ENCODE measurements at places on chromosomes 5 and 9.

- no peak for DNase-seq
Measured at GRCh38 chr5:115947260-115947659, 15.0 kb upstream of the LVRN start.

GRCh38 chr5:54480296-54480695 is 24.8 kb downstream of the HSPB3 start:
- no peak for DNase-seq

- DNase-seq: no peak
Measured at GRCh38 chr9:89047667-89048066, 56.4 kb downstream of the S1PR3 start.

DNA sequence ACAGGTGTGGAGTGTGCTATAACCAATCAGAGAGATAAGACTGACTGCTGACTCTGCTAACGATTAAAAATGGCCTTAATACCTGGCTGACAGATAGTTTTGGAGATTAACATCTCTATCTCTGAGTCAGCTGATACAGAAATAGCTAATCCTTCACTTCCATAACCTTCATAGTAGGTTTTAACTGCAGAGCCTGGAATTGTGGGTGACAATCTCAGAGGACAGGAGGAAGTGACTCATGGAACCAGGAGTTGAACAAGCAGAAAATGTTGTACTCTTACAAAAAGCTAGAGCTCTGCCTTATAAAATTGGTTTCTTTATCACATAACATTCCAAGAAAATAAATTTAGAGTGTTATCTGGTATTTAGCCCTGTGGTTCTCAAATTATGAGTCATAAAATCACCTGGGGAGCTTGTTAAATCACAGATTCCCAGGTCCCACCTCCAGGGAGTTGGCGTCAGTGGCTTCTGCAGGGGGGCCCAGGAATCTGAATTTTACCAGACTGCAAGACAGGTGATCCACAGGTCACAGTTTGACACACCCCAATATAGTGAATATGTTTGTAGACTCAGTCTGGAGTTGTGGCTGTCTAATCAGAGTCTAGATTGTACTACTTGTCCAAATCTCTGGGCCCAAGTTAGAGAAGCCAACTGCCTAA is 44.4 kb upstream of the AFAP1L1 start:
- no peak for DNase-seq

GRCh38 chr9:72390907-72391306 is 25.9 kb upstream of the ZFAND5 start:
- no peak for DNase-seq

DNA sequence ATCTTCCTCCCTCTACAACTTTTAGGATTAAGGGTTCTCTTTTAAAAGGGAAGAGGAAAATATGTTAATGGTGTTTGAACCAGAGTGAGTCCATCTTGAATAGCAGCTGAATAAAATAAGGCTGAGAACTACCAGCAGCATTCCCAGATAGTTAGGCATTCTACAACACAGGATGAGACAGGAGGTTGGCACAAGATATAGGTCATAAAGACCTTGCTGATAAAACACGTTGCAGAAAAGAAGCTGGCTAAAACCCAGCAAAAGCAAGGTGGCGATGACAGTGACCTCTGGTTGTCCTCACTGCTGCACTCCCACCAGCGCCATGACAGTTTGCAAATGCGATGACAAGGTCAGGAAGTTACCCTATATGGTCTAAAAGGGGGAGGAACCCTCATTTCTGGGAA is 77.8 kb downstream of the PLK2 start:
- DNase-seq: no peak

DNA sequence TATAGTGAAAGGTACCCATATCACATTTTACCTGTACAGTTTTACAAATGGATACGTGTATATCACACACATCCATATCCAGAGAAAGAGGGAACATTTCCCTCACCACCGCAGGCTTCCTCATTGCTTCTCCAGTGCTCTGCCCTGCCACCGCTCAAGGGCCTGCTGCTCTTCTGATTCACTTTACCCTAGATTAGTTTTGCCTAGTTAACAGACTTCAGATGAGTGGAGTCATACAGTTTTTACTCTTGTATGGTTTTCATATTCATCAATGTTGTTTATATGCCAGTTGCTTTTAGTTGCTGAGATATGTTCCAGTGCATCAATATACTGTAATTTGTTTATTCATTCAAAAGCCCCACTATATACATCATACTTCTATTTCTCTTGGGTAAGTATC is 53.9 kb upstream of the POMT1 start:
- DNase-seq: no peak

GRCh38 chr5:127396490-127397155 is 106.0 kb downstream of the MEGF10 start:
- DNase-seq: no peak

DNA sequence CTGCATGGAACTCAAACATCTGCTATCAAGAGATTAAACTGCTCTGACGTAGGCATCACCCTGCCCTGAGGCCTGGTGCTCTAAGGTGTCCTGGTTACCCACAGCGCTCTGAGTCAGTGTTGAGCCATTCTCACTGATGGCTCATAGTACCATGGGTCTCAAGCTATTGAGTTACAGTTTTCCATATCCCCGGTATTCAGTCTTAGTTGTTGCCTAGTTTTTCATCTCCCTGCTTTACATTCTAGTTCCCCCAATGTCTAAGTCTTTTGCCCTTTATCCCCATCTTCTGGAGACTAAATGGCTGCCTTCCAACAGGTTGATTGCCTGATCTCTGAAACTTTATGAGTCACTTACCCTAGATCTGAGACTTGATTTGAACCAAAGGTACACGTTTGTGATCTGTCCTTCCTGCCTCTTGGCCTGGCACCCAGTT is 161.2 kb upstream of the PTGER4 start:
- no peak for DNase-seq

GRCh38 chr5:16539169-16539666 is 73.6 kb upstream of the ZNF622 start:
- DNase-seq: no peak
